ENCODE measurements at places on chromosomes 2 and 18.
A peak's percentile ranks its signal among the peaks of the same experiment; 100 is the strongest.

- DNase-seq = peak; percentile 78
These were observed 32.8 kb downstream of the GRHL1 start for GRCh38 chr2:9984217-9984739.

- no peak for DNase-seq
These were observed 439.1 kb upstream of the ID2 start for GRCh38 chr2:8242739-8243138.

GRCh38 chr18:76449111-76449453 is 46.0 kb downstream of the ZNF516 start:
- DNase-seq = no peak

GRCh38 chr2:85583667-85584353 is 421 bp upstream of the VAMP5 start:
- DNase-seq = no peak
